ENCODE measurements at places on chromosomes 16 and 17. TPM values are rescaled to one million over a fixed set of nuclear protein-coding genes. Genes with fewer than 3 reads are reported as not detected.
A peak's percentile ranks its signal among the peaks of the same experiment; 100 is the strongest.

The TPSG1 gene
- total RNA-seq: not detected

The PRR29 gene
- total RNA-seq: 1.3 TPM

The ST6GALNAC2 gene
- 60.7 TPM for total RNA-seq

The DBF4B gene
- total RNA-seq: 6.1 TPM

The MT1G gene
- 49.2 TPM for total RNA-seq

The KRTAP3-2 gene
- not detected for total RNA-seq

The CIBAR2 gene
- not detected for total RNA-seq

DNA sequence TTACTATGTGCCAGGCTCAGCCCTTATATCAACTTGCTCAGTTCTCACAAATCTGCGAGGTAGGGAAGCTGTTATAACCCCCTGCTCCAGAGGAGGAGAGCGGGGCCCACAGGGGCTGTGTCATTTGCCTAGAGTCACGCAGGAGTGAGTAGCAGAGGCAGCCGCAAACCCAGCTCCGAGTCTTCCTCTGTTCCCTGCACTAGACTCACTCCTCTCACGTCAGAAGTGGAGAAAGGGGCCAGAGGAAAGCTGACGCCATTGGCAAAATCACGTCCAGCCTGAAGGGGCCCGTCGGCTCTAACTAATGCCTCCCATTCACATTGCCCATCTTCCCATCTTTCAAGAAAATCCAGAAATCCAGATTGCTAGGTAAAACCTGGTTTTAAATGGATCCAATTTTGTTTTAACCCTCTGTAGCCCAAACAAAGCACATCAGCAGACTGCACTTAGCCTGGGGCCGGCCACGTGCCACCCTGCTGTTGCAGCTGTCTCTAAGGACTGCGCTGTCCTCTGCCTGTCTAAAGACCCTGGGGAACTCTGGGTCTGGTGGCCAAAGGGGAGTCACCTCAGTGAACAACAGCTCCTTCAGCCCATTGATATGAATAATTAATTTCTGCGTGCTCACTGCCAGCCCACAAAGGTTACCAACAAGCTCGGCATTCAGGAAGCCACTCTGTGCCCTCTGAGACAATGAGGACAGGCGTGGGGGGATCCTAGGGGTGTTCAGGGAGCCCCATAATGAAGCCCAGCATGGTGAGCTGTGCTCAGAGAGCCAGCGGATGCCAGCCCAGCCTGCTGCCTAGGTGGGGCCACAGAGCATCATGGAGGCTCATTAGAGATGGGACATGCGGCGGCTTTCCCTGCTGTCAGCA is 36.7 kb upstream of the ABR start:
- H3K27me3 ChIP-seq: peaks cover 24% of the 10 kb centered on the region
- H3K4me1 ChIP-seq: no peaks in the 10 kb centered on the region
- H3K4me3 ChIP-seq: no peak overlapping the region
- no peak overlapping the region for H3K27ac ChIP-seq

- H3K27me3 ChIP-seq: no peaks in the 10 kb centered on the region
- H3K27ac ChIP-seq: peak overlapping the region; percentile 58
- peak; percentile 49 for DNase-seq
- no peak overlapping the region for H3K4me3 ChIP-seq
- H3K36me3 ChIP-seq: no peaks in the 10 kb centered on the region
- peaks cover 26% of the 10 kb centered on the region for H3K4me1 ChIP-seq
These were observed 58.1 kb downstream of the CYB5B start for GRCh38 chr16:69482410-69482991.

- no peak overlapping the region for H3K4me3 ChIP-seq
- no peaks in the 10 kb centered on the region for H3K4me1 ChIP-seq
- H3K36me3 ChIP-seq: peaks cover 74% of the 10 kb centered on the region
- no peak overlapping the region for H3K27ac ChIP-seq
- no peak for DNase-seq
These were observed 12.8 kb downstream of the SMIM5 start for GRCh38 chr17:75645889-75646637.

- no peaks in the 10 kb centered on the region for H3K27me3 ChIP-seq
- H3K36me3 ChIP-seq: no peaks in the 10 kb centered on the region
- no peak for DNase-seq
These were observed 56.6 kb downstream of the RAP1GAP2 start for GRCh38 chr17:2852729-2853282.

DNA sequence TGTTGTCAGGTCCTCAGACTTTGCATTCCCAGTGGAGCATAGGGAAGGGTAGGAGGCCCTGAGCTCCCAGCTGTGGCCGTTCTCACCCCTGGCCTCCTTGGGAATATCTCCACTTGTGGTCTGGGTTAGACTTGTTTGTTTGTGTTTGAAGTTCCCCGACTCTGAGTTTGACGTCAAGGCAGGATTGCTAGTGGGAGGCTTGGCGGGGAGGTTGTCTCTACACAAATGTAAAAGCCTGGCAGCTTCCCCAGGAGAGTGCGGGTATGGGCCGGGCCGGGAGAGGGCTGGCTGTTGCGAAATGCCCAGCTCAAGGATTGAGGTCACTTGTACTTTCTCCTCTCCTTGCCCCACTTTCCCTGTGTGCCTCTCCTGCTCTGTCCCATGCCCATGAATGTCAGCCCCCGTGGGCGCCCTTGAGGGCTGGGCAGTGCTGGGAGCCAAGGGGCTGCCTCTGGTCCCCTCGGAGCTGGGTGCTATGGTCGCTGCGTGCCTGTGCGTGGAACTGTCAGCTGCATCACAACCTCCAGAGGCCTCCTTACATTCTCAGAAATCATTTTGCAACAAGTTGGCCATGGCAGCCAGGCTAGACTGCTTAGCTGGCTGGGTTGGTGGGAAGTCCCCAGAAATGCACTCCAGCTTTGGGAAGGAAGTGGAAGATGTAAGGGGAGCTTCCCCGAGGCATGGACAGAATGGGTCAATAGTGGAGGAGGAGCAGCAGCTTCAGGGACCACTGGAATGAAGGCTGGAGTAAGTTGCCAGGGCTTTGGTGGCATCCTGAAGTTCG is 84.3 kb downstream of the KSR1 start:
- H3K27ac ChIP-seq: peak overlapping the region; percentile 92
- peak; percentile 49 for DNase-seq
- no peak overlapping the region for H3K4me3 ChIP-seq
- no peaks in the 10 kb centered on the region for H3K27me3 ChIP-seq
- H3K36me3 ChIP-seq: no peaks in the 10 kb centered on the region

GRCh38 chr17:40415390-40415789 is 2.3 kb downstream of the TOP2A start:
- no peaks in the 10 kb centered on the region for H3K36me3 ChIP-seq
- no peak overlapping the region for H3K27ac ChIP-seq
- H3K27me3 ChIP-seq: no peaks in the 10 kb centered on the region
- H3K4me1 ChIP-seq: peaks cover 6% of the 10 kb centered on the region
- DNase-seq: no peak
- no peak overlapping the region for H3K4me3 ChIP-seq

DNA sequence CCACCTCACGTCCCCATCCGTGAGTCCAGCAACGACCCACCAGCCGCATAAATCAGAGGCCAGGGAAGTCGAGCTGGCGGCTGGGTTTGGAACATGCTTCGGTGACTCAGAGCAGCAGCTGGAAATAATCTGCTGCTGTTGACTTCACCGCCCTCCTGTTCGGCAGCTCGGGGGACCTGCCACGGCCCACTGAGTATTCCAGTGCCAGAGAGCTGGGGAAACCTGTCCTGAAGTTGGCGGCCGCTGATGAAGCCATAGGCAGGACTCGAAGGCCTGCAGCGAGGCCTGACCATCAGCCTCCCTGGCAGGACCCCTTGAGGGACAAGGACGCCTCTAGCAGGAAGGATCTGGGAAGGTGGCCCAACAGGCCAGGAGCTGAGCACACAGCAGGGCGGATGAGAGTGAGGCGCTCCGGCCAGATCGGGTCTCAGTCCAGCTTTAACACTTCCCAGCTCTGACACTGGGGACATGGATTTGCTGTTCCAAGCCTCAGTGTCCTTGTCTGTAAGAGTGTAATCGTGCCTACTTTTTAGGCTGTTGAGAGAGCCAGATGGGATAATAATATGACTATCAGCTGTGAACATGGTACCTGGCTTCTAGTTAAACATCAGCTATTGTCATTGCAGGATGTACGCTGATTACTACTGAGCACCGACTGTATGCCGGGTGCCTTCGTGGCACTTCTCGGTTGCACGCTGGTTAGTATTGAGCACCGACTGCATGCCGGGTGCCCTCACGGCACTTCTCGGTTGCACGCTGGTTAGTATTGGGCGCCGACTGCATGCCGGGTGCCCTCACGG is 50.4 kb upstream of the CIBAR2 start:
- no peaks in the 10 kb centered on the region for H3K27me3 ChIP-seq
- H3K4me1 ChIP-seq: peaks cover 98% of the 10 kb centered on the region
- peak; percentile 52 for DNase-seq
- H3K4me3 ChIP-seq: no peak overlapping the region
- no peaks in the 10 kb centered on the region for H3K36me3 ChIP-seq
- H3K27ac ChIP-seq: peak overlapping the region; percentile 75

- peak overlapping the region; percentile 36 for H3K27ac ChIP-seq
- H3K36me3 ChIP-seq: no peaks in the 10 kb centered on the region
- peak overlapping the region; percentile 22 for H3K4me3 ChIP-seq
- H3K27me3 ChIP-seq: no peaks in the 10 kb centered on the region
- DNase-seq: peak; percentile 44
- H3K4me1 ChIP-seq: no peaks in the 10 kb centered on the region
These were observed 34.0 kb downstream of the TIMM22 start for GRCh38 chr17:1030684-1031532.

GRCh38 chr16:81810361-81810760 is 31.3 kb downstream of the PLCG2 start:
- no peak overlapping the region for H3K27ac ChIP-seq
- H3K27me3 ChIP-seq: no peaks in the 10 kb centered on the region
- H3K4me1 ChIP-seq: no peaks in the 10 kb centered on the region
- DNase-seq: no peak
- no peak overlapping the region for H3K4me3 ChIP-seq
- no peaks in the 10 kb centered on the region for H3K36me3 ChIP-seq

GRCh38 chr16:4489030-4489429 is 12.8 kb downstream of the HMOX2 start:
- DNase-seq: no peak
- H3K4me3 ChIP-seq: no peak overlapping the region
- H3K27me3 ChIP-seq: no peaks in the 10 kb centered on the region
- H3K36me3 ChIP-seq: peaks cover 43% of the 10 kb centered on the region
- peaks cover 10% of the 10 kb centered on the region for H3K4me1 ChIP-seq

- H3K36me3 ChIP-seq: no peaks in the 10 kb centered on the region
- no peaks in the 10 kb centered on the region for H3K4me1 ChIP-seq
- no peaks in the 10 kb centered on the region for H3K27me3 ChIP-seq
- no peak overlapping the region for H3K27ac ChIP-seq
These were observed 145.7 kb downstream of the RBFOX3 start for GRCh38 chr17:79465011-79465680.

- no peak for DNase-seq
- H3K27ac ChIP-seq: no peak overlapping the region
- peaks cover 10% of the 10 kb centered on the region for H3K4me1 ChIP-seq
- H3K27me3 ChIP-seq: no peaks in the 10 kb centered on the region
- H3K36me3 ChIP-seq: peaks cover 19% of the 10 kb centered on the region
These were observed 37.1 kb upstream of the BCAS3 start for GRCh38 chr17:60640503-60640902.

DNA sequence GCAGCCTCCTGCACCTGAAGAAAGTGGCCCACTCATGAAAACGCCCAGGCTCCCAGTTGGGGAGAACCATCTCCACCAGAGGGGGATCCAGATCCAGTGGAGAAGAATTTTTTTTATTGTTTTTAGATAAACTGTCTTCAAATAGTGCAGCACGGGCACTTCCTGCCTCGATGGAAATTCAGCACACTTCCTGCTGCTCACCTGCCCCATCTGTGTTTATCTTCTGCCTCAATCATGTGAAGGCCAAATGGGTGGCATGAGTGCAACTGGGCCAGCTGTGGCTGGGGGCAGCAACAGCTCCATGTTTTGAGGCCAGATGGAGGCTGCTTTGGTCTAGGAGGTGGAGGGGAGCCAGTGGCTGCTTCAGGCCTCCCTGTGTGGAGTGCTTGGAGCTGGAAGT is 75.9 kb upstream of the WSB1 start:
- no peak overlapping the region for H3K4me3 ChIP-seq
- H3K36me3 ChIP-seq: no peaks in the 10 kb centered on the region
- no peak overlapping the region for H3K27ac ChIP-seq
- H3K27me3 ChIP-seq: no peaks in the 10 kb centered on the region
- no peak for DNase-seq

GRCh38 chr17:36104701-36105181 is 1.1 kb downstream of the CCL4 start:
- H3K36me3 ChIP-seq: no peaks in the 10 kb centered on the region
- no peak overlapping the region for H3K4me3 ChIP-seq
- H3K4me1 ChIP-seq: no peaks in the 10 kb centered on the region

DNA sequence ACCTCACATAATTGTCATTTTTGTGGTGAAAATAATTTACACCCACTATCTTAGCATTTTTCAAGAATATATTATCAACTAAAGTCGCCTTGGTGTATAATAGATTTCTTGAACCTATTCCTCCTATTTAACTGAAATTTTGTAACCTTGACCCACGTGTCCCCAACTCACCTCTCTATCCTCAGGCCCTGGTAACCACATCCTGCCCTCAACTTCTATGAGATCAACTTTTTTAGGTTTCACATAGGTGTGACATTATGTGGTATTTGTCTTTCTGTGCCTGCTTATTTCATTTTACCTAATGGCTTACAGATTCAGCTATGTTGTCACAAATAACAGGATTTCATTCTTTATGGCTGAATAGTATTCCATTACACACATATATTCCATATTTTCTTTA is 73.0 kb upstream of the CNTNAP4 start:
- H3K4me3 ChIP-seq: no peak overlapping the region
- H3K27ac ChIP-seq: no peak overlapping the region
- no peaks in the 10 kb centered on the region for H3K27me3 ChIP-seq
- no peaks in the 10 kb centered on the region for H3K36me3 ChIP-seq

All from tibial nerve (tissue), 4 donors.